ENCODE measurements at places on chromosomes 6 and 20.
A peak's percentile ranks its signal among the peaks of the same experiment; 100 is the strongest.

- peak; percentile 19 for DNase-seq
Observed at GRCh38 chr6:26501482-26501986, 1.4 kb downstream of the BTN1A1 start.

DNA sequence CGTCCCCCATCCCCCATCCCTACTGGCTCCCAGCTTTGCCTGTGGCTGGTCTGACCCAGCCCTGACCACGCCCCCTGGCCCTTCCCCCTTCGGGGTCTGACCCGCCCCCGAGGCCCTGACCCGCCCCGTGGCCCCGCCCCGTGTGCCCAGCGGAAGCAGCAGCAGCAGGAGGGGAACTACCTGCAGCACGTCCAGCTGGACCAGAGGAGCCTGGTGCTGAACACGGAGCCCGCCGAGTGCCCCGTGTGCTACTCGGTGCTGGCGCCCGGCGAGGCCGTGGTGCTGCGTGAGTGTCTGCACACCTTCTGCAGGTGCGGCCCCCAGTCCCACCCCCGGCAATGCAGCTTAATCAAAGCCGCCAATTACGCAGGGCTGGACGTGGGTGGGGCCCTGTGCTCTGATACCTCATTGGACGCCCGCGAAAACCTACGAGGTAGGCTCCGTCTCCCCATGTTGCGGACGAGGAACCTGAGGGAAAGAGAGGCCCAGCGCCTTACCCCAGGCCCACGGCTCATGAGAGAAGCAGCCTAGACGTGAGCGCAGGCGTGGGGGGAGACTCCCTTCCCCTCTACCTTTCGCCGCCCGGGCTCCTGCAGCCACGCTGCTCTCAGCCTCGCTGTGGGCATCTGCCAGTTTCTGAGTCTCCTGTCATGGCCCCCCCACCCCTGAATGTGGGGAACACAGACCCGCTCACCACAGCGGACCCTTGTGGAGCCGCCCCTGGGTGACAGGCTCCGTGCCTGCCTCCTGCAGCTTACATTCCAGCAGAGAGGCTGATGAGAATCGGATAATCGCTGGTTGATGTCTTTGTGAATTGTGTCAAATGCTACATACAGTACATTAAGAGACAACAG is 12.8 kb downstream of the RBCK1 start:
- no peak for DNase-seq

DNA sequence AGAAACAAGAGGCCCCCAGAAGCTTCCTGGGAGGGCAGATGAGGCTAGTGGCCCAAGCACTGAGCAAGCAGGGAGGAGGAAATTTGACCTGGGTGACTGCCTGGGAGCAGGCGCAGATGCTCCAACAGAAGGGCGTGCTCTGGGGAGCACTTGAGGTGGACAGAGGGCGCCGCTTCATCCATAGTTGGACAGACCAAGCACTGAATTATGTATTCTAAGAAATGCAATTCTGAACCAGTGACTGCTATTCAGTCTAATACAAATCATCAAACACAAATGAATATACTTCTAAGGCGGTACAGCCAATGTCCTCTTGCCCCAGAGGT is 28.7 kb upstream of the IRF4 start:
- no peak for DNase-seq

DNA sequence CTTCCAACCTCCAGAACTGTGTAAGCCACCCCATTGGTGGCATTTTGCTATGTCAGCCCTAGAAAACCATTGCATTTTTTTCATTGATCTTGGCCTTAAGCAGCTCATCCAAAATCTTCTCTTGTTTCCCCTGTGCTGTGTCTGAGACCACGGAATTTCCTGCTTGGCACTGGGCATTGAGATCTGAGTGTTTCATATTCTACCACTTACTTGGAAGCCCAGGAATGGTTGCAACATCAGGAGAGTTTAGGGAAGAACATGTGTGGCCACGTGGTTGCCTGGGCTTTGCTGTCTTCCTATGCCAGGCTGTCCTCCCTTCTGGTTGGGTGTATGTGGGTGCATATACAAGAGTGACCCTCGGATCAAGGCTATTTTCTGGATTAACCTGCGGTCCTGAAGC is 139.3 kb upstream of the PMEPA1 start:
- DNase-seq = peak; percentile 20

- no peak for DNase-seq
Observed at GRCh38 chr6:105091140-105091829, 88.5 kb downstream of the POPDC3 start.

- DNase-seq = no peak
Observed at GRCh38 chr6:132995009-132995408, 180.6 kb downstream of the RPS12 start.

GRCh38 chr20:21190869-21191268 is 65.0 kb downstream of the KIZ start:
- DNase-seq = no peak

DNA sequence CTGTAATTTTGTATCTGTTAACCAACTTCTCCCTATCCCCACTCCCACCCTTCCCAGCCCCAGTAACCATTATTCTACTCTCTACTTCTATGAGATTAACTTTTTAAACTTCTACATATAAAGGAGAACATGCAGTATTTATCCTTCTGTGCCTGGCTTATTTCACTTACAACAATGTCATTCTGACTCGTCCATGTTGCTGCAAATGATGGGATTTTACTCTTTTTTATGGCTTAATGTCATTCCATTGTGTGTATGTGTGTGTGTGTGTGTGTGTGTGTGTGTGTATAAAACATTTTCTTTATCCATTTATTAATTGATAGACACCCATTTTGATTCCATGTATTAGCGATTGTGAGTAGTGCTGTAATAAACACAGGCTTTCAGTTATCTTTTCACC is 76.1 kb downstream of the COL19A1 start:
- no peak for DNase-seq

DNA sequence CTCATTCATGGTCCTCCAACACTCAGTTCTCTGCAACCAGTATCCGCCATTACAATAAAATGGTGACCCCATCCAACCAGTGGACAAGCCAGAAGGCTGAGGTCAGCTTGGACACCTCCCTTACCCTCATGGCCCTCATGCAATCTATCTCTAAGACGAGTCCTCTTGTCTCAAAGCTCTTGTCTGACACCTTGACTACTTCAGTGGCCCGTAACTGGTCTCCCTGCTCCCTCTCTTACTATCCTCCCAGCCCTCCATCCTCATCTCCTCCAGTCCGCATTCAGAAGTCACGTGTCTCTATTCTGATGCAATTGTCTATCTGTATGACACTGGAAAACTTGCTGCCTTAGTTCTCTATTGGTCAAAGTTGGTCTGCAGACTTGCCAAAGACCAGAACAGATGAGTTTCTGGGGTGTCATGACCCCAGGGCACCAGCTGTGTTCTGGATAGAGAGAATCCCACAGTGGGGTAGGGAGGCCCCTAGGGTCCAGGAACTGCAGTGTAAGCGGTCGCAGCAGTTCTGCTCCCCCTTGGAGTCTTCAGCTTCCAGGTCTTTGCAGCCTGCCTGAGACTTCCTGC is 59.6 kb upstream of the RNF24 start:
- DNase-seq = no peak

- DNase-seq = no peak
Observed at GRCh38 chr6:143009851-143010250, 50.8 kb upstream of the AIG1 start.

GRCh38 chr6:116872771-116873170 is 4.3 kb upstream of the RFX6 start:
- DNase-seq = no peak

DNA sequence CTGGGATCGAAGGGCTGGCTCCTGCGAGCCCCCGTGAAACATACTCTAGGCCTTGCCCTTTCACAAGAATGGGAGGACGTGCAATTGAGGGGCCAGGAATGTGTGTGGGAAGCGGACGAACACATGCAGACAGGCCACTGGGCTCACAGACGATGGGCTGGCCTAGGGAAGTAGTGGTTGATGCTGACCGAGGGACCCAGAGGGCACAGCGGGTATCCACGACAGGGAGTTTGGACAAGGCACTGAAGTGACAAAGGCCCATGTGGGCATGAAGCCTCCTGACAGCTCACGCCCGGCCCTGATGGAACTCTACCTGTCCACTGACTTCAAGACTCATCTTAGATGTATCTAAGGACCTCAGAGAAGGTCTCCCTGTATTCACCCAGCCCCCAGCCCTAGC is 52.2 kb downstream of the MYH7B start:
- DNase-seq = peak; percentile 15

DNA sequence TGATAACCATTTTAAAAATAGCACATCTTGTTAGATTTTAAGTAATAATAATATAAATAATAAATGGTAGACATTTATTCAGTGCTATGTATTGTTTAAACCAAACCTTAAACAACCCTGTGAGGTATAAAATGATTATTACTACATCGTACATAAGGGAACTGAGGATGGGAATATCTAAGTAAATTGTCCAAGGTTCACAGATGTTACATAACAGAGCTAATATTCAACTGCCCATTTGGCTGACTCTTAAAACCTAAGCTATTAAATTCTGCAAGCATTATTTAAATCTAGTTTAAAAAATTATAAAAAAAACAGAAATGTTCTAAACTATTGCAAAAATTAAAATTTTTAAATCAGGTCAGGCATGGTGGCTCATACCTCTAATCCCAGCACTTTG is 175.1 kb downstream of the COL19A1 start:
- no peak for DNase-seq

GRCh38 chr6:125886021-125886420 is 70.5 kb upstream of the HINT3 start:
- DNase-seq = no peak

DNA sequence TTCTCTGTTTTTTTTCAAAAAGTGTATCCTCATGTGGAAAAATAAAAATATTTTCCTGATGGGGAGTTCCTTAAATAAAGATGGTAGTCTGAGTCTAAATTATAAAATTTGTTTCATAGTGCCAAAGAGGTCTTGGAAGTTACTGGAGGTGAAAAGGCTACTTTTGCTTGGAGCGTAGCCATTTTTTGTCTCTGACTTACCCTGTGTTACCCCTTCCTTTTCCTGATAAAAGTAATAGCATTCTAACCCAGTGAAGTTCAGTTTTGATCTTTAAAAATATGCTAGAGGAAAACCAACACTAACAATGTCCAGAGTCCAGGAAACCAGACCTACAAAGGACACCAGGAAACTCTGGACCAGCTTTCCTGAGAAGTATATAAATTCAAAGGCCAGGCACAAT is 112.2 kb upstream of the FOXO3 start:
- no peak for DNase-seq

DNA sequence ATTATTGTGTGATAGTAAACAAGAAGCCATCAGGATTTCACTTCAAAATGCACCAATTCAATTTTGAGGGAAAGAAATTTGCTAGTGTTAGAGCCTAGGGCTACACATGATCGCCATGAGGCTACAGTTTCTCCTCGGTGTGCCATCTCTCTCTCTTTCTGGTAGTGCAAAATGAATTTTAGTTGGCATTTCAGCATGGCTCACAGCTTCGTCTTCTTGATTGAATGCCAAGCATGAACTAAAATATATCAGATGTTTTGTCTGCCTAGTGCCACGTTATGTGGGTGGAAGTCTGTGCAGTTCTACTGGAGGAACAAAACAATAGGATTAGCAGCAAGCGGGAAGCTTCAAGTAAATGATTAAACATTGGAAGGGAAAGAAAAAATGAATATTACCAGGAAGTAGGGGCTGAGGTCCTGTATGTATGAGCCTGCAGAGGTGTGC is 6.8 kb upstream of the MRAP2 start:
- peak; percentile 55 for DNase-seq

DNA sequence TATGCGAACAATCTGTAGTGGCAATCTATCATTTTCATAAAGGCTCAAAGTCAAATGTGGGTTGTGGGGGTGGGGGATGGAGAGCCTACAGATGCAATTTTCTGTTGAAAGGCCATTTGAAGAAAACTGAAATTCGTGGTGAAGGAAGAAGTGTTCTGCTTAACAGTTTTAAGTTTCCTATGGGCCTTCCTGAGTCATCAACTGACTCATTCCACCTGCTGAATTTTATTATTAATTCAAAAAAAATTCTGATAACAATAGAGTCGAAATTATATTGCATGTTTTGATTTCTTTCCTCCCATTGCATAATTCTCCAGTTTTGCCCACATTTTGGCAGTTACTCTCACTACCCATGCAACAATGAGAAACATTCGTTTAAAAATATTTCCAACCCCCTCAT is 622.3 kb upstream of the ARID1B start:
- DNase-seq = no peak

DNA sequence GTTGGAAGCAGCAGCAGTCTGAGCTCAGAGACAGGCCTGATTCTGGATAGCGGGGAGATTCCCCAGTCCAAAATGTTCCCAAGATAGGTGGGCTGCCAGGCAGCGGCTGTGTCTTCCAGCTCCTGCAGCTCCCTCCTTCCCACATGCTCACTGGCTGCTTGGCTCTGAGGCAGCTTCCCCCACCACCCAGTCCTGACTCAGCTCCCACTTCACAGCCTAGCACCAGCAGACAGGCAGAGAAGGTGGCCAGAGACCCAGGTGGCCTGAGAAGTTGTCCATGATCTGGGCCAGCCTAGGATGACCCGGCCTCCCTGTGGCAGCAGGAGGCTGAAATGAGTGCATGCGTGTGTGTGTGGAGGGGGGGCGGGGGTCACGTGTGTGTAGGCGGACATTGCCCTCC is 94.9 kb downstream of the MDGA1 start:
- no peak for DNase-seq

DNA sequence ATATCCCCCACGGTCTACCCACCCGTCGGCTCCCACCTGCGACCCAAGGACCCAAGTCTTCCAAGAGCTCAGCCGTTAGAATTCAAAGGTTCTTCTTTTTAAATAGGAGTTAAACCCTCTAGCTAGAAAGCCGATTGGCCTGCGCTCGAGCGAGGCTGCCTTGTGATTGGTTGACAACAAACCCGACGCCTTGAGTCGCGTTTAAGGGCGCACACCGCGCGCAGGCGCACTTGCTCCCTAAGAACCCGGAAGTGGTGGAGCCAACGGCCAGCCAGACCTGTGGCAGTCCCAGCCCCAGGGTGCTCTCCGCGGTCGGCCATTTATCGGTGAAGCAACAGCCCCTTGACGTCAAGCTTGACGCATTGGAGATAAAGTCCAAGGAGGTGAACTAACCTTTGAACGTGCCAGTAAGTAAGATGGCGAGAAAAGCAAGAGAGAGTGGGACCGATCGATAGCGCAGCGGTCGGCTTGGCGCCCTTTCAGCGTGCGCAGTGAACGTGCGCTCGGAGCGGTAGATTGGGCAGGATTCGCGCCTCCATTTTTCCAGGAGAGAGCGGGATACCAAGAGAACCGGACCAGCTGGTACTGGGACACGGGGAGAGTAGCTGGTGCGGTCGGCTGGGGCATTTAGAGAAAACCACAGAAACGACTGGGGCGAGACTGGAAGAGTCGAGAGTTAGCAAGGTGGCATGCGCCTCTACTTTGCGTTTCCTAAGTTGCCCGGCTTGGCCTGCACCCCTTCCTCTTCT is at the start of the genes AURKA and CSTF1:
Gene AURKA, minus strand, starts transcription at position 84 of the 749 bp plus-strand sequence. CDS start 4,018 bp downstream, outside the sequence.
Gene CSTF1, plus strand, starts transcription at position 514 of the 749 bp plus-strand sequence. CDS start 2,908 bp downstream, outside the sequence.
- DNase-seq = peak; percentile 98

GRCh38 chr6:11747021-11747420 is 31.6 kb downstream of the ADTRP start:
- no peak for DNase-seq

- no peak for DNase-seq
Observed at GRCh38 chr20:37534401-37535157, 6.9 kb upstream of the BLCAP start.

Measured in head of caudate nucleus (tissue), 42 donors.